ENCODE measurements at places on chromosomes 13 and 19.

DNA sequence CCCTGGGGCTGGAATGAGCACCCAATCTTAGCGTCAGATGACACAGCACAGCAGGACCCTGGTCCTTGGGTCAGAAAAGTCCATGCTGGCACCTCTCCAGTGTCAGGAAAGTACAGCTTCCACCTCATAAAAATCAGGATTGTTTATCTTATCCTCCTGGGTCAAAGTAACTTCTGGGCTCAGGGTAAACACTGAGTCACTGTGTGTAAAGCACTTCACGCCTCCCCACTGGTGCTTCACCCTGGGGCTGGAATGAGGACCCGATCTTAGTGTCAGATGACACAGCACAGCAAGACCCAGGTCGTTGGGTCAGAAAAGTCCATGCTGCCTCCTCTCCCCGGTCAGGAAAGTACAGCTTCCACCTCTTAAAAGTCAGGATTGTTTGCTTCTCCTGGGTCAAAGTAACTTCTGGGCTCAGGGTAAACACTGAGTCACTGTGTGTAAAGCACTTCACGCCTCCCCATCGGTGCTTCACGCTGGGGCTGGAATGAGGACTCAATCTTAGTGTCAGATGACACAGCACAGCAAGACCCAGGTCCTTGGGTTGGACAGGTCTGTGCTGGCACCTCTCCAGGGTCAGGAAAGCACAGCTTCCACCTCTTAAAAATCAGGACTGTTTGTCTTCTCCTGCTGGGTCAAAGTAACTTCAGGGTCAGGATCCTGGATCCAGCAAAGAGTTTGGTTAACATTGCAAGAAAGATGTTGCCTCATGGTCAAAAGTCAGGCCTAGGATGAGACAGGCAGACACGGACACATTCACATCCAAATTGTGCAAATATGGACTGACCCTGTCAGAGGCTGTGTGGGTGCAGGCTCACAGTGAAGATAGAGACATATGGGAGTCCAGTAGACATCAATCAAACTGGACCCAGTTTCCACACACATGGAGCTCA is 39.2 kb upstream of the CYP2A7 start:
- no peak for DNase-seq

- DNase-seq: no peak
Observed at GRCh38 chr13:44860454-44860853, 128.8 kb downstream of the NUFIP1 start.

DNA sequence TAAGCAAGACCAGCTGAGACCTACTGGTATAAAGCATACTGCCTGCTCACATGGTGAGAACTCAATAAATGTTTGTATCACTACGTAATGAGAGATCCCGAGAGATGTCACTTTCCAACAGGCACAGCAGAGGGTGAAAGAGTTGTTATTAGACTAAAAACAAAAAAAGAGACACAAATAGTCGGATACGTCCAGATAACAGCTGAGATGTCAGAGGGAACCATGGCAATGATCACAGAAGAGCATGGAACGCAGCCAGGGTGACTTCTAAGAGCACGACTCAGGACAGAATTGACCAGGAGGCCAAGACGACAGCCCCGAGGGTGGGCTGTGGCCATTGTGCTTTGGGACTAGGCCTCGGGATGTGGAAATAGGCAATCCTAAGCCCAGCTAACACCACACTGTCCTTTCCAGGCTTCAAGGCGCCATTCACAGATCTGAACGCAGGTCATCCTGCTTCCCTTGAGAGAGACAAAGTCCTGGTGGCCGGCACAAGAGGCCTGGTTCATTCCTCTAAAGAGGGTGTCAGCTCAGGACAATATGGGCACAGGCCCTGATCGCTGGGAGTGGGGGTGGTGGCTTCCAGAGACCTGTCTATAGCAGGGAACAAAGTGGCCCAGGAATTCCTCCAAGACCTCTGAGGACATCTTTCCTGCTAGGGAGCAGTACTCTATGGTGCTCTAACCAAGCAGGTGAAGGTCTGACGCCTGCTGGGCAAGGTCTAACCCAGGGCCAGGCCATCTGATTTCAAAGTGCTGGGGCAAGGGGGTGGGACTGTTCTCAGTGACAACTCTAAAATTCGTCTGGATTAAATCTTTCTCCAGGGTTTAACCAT is 3.2 kb downstream of the SH3GL1 start:
- no peak for DNase-seq

DNA sequence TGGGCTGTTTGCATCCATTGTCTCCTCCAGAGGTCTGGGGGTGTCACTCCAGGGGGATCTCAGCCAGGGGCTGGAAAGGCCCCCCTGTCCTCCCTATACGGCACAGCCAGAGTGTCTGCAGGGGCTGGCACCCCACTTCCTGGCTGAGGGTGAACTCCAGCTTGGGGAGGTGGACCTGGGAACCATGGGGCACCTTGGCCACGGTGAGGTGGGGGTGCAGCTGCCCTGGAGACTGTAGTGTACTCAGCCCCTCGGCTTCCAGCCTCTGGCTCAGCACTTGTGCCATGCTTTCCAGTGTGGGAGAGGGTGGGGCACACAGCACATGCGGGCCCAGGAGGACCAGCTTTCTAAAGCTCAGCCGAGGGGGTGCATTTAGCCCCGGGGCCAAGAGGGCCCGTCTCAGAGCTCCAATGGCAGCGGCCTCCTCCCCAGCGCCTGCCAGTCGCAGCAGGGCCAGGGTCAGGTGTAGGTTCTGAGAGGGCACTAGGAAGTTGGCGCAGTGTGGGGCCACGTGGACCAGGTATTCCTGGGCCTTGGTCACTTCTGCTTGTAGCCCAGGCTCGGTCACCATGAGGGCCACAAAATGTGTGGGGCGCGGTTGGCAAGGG is 1.4 kb downstream of the LENG9 start:
- no peak for DNase-seq

DNA sequence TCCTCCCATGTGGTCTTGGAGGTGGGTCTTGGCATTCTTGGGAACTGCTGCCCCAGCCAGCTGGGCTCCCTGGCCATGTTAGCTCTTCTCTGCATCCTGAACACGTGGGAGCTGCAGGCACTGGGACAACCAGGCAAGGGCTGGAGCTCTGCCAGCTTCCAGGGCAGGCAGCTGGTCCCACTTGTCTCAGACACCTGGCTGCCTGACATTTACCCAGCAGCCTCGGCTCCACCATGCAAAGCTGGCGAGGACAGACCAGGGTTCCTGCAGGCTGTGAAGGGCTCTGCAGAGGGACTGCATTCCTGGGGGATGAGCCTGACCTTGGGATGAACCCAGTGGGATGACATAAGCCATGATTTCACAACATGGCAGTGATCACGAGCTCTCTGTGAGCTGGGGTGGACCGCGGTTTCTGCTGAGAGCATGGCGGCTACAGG is 99.0 kb upstream of the TSHZ3 start:
- DNase-seq: no peak

DNA sequence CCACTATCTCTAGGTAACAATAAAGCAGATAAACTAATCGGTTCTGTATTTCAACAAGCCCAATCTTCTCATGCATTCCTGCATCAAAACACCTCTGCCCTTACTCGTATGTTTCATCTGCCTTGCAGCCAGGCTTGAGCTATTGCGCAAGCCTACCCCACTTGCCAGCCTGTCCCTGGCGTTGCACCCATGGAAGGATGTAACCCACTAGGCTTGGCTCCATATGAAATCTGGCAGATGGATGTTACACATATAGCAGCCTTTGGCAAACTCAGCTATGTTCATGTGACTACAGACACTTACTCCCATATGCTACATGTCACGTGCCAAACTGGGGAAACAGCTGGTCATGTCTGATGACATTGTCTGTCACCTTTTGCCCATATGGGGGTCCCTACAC is 11.9 kb upstream of the ZNF549 start:
- no peak for DNase-seq

GRCh38 chr13:110259651-110260050 is 47.3 kb downstream of the COL4A1 start:
- no peak for DNase-seq

DNA sequence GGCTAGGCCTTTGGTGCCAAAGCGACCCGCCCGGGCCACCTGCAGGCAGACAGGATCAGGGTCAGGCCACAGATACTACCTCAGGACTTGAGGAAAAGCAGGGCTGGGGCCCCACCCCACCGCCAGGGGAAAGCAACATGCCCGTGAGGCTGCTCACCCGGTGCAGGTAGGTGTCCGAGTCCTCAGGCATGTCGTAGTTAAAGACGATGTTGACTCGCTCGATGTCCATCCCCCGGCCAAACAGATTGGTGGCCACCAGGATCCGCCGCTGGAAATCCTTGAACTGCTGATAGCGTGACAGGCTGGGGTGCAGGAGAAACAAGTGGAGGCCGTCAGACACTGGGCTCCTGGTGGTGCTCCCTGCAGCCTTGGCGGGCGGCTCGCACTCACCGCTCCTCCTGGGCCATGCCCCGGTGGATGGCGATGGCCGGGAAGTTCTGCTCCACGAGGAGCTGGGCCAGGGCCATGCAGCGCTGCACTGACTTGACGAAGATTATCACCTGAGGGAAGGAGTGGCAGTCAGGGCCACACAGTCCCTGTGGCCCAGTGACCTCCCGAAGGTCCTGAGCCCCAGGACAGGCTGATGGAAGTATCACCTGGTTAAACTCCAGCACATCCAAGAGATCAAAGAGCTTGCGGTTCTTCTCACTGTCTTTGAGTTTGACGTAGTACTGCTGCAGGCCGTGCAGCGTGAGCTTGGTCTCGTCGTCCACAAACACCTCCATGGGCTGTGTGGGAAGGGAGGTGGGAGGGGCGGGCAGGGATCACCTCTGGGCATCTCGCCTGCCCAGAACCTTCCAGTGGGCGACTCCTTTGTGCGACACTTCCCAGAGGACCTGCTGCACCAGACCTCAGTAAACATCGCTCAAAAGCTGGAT is 9.8 kb downstream of the DDX39A start:
- no peak for DNase-seq

- DNase-seq: no peak
Observed at GRCh38 chr19:55066107-55066709, 3.3 kb upstream of the RDH13 start.

GRCh38 chr19:46745521-46746280 is at the start of gene FKRP:
Gene FKRP (plus strand): TSS chr19:46746057. CDS start chr19:46755451, 9,394 bp downstream.
- no peak for DNase-seq

- no peak for DNase-seq
Observed at GRCh38 chr19:16462757-16463250, 9.0 kb downstream of the EPS15L1 start.

GRCh38 chr13:95154413-95154886 is 146.8 kb downstream of the ABCC4 start:
- DNase-seq: no peak

DNA sequence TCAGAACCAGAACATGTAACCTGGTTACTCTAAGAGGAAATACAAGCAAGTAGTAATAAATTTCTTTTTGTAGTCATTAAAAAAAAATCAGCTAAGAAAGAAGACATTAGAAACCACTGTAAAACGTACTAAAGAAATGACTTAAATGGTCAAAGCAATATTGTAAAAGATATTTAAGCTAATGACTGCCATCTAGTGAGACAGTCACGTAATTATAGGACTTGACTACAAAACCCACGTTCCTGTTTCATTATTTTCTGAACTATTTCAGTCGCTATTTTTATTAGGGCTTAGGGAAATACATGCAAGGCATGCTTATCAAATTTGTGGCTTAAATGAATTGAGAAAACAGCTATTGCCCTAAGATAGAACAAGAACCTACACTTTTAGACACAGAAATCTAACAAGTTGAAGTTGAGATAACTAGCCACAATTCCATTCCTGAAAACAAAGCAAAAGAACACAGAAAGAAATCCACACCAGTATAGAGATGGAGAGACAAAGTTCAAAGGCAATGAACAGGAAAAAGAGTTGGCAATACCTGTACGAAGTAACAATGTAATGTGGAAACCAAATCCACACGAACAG is 17.9 kb downstream of the ALG5 start:
- no peak for DNase-seq

DNA sequence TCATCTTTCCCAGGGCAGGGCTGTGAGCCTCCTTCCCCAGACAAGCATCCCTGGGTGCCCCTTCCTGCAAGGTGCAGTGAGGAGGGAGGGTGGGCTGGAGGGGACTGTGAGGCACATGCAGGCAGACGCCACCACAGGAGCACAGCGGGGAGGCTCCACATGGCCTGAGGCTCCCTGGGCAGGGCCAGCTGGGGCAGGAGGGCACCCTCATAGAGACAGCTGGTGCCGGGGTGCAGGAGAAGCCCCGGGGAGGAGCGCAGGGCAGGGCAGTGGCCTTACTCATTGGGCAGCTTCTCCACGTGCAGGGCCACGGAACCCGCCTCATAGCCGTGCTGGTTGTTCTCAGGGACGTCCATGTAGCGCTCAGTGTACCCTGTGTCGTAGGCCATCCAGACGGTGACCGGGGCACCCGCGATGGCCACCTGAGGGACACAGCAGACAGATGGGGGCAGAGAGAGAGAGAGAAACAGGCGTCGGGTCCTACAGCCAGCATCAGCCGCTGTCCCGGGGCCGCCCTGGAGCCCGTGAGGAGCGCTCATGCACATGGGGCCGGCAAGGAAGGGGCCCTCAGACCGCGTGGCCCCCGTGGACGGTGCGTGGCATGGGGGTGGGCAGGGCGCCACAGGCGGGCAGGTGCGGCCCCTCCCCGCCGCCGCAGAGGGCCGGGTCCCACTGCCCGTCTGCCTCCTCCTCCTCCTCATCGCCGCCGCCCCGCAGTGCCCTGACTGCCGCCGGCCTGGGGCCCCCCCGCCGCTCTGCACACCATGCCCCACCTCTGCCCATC is 12.5 kb upstream of the MYDGF start:
- no peak for DNase-seq

- no peak for DNase-seq
Observed at GRCh38 chr19:4692251-4693077, 22.3 kb upstream of the MYDGF start.

DNA sequence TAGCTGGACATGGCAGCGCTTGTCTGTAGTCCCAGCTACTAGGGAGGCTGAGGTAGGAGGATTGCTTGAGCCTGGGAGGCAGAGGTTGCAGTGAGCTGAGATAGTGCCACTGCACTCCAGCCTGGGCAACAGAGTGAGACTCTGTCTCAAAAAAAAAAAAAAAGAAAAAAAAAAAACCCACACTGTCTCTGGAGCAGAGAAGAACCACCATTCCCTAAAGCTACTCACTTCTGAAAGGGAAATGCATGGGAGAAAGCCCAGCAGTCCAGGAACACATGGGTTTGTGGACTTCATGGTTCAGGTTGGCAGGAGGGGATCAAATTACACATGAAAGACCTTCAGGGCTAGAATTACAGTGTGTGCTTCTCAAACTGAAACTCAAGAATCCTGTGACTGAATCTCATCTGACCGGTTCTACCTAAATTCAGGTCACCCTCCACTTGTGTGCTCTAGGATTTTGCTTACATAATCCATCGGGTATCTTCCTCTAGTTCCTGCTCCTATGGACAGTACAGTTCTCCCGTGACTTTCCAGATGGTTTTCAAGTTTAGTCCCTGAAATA is 30.2 kb upstream of the CPB2 start:
- no peak for DNase-seq

DNA sequence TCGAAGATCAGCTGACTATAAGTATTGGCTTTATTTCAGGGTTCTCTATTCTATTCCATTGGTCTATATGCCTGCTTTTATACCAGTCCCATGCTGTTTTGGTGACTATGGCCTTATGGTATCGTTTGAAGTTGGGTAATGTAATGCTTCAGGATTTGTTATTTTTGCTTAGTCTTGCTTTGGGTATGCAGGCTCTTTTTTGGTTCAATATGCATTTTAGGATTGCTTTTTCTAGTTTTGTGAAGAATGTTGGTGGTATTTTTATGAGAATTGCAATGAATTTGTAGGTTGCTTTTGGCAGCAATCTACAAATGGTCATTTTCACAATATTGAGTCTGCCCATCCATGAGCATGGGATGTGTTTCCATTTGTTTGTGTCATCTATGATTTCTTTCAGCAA is 951.9 kb upstream of the SLITRK1 start:
- no peak for DNase-seq

Measured in cerebellar nuclear complex (tissue), 1 donor.